ENCODE measurements at places on chromosomes 7 and 10.
A peak's percentile ranks its signal among the peaks of the same experiment; 100 is the strongest.

GRCh38 chr7:158365267-158365666, 222.4 kb downstream of the PTPRN2 start:
- no peak for DNase-seq

GRCh38 chr7:120877701-120878100, 19.8 kb upstream of the TSPAN12 start:
- DNase-seq, result no peak

DNA sequence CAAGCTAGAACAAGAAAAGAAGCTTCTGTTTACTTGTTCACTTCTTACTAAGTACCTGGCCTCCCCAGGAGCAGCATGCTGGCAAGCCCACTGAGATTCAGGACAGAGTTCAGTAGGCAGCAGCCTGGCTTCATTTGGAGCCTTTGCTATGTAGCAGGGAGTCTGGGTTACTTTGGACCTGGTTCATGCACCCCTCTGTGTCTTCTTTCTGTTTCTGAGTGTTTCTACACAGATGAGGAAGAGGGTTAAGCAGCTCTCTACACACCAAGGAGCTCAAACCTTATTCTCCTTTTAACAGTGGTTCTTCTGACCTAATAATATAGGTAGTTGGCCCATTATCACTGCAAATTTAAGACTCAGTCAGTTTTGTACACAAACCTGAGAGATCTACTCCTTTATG, 152.9 kb downstream of the ARID5B start:
- DNase-seq, result no peak

DNA sequence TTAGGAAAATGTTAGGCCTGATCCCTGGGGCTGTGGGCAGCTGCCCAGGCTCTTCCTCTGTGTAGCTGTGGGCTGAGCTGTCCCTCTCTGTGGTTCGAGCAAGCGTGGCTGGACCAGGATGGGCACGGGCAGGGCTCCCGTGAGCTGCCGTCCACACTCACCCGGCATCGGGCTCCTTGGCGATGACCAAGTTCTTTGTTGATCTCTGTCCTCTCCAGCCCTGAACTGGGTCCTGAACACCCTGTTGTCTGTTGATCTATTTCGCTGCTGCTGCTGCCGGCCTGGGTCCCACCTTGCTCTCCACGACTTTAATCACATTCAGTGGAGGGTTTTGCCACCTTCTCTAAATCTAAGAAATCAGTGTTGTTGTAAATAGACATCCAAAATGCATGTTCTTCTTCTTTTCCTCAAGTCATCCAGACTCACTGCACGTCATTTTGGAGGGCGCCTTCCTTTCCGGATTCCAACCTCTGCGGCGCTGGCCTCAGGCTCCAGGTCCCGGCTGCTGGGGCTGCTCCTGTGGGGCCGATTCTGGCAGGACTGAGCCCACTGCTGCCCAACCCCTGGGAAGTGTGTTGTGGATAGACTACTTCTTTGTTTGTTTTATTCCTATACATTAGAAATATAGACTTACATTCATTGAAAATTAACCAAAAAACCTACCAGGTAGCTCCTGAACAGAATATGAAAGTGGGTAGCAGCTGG, 100.6 kb downstream of the DYNC2I1 start:
- DNase-seq, result peak; percentile 33

GRCh38 chr7:66376264-66376945, 171.3 kb downstream of the TPST1 start:
- DNase-seq, result peak; percentile 30

GRCh38 chr7:12884856-12885440, 197.5 kb downstream of the ARL4A start:
- no peak for DNase-seq

Data from D341Med (cell line).